Glutamatergic neuron (in vitro differentiated cells): ENCODE measurements at places on chromosomes 1 and 21. TPM values are rescaled to one million over a fixed set of nuclear protein-coding genes. Genes with fewer than 3 reads are reported as not detected.

DNA sequence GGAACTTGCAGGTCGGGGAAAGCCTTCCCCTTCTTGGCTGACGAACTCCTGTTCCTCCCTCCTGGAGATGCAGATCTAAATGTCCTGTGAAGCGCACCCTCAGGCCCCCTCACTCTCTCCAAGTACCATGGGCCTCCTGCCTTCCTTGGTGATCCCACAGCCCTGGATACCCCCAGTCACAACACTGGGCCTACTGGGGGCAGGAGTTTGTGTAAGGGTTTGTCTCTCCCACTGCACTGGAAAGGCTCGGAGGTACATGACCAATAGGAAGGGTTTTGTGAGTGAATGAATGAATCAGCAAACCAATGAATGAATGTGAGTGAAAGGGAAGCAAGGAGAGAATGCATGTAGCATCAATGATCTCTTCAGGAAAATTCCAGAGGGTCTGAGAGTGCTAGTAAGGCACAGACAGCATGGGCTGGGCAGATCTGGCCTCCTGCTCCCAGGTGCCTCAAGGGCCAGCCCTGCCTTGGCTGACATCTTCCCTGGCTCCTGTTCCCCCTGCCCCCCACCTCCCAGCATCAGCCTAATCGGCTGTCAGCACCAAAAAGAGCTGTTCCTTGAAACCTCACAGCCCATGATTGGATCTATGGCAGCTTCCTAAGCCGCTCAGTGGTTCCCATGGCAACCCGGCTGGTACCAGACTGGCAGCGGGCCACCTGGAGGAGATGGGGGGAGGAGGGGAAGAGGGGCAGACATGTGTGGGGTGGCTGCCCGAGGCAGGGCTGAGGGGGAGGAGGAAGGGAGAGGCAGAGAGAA, 95.8 kb downstream of the VWA5B1 start:
- no peak for DNase-seq
- no peaks in the 10 kb centered on the region for H3K36me3 ChIP-seq
- peaks cover 9% of the 10 kb centered on the region for H3K4me1 ChIP-seq
- no peak overlapping the region for H3K27ac ChIP-seq

DNA sequence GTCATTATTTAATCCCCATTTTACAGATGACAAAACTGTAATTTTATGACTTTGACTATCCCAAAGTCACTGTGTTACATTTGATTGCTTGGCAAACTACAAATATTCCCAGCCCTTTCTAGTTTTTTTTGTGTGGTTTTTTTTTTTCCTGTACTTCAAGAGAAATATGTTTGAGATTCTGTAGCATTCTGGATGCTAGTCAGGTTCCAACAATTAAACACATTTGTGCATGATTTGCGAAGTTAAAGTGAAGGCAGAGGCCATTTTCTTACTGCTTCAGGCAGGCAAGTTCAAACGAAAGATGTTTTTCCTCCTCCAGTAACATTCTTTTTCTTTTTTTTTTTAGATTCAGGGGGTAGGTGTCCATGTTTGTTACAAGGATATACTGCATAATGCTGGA, 107.9 kb upstream of the SERTAD4 start:
- DNase-seq = no peak
- no peaks in the 10 kb centered on the region for H3K27me3 ChIP-seq
- no peaks in the 10 kb centered on the region for H3K36me3 ChIP-seq

DNA sequence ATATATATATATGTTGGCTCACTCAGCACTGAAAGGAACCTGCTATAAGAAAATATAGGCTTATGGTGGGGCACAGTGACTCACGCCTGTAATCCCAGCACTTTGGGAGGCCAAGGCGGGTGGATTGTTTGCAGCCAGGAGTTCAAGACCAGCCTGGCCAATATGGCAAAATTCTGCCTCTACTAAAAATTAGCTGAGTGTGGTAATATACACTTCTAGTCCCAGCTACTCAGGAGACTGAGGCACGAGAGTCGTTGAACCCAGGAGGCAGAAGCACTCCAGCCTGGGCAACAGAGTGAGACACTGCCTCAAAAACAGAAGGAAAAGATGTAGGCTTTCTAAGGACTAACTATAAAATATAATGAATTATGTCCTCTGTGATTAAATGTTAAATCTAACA, 14.6 kb upstream of the MUTYH start:
- H3K27me3 ChIP-seq = peaks cover 2% of the 10 kb centered on the region
- no peak for DNase-seq
- no peaks in the 10 kb centered on the region for H3K36me3 ChIP-seq
- no peak overlapping the region for H3K4me3 ChIP-seq

Gene CR2
- not detected for total RNA-seq

Gene OPTC
- total RNA-seq = not detected
